ENCODE measurements at places on chromosomes 1 and 21.

DNA sequence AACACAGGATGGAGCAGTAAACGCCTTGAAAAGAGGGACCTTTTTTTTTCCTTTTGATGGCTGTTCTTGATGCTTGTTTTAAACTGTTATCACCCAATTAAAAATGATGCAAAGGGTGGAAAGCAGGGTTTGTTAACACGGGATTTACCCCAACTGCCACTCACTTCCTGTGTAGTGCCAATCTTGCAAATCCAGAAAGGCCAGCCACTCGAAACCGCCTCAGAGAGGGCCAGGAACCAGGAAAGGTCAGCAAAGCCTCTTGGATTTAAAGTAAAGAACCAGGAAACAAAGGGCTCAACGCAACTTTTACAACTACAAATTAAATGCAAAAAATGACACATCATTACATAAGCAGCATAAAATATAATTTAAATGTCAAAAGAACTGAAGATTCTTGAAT is 347.4 kb downstream of the PDE4B start:
- DNase-seq: no peak

- DNase-seq: no peak
These were observed 1.1 kb upstream of the GJB3 start for GRCh38 chr1:34779962-34780361.

DNA sequence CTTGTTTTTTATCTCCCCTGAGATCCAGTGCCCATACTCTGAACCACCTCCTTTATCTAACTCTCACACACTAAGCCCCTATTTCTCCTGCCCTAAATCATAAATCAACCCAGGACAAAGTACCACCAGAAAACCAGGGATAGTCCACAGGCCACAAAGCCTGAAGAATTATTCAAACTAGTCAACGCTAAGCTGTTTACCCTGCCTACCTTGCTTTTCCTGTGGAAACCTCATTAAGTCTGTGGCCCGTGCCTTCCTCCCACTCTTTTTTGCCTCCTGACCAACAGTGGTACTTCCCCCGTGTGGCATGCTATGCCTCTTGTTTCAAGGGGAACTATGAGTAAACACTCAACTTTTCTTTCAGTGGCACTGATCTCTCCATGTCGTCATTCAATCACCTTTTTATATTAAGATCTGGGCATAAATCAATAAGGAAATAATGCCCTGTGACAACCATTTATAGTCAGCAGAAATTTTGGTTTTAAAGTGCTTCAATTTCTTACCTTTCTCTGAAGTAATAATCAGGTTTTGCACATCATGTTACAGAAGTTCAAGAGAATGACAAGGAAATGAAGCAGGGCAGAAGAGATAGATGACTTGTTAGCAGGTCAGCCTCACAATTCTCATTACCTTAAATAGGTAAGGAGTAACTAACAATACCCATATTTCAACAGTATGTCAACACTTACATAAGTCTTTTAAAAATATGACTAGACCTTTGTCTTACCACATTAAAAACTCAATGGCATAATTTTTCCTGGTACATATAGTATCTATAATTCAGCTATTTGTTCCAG is 32.1 kb downstream of the EYA3 start:
- no peak for DNase-seq

- DNase-seq: no peak
These were observed 106.3 kb downstream of the CD247 start for GRCh38 chr1:167412072-167412471.

- no peak for DNase-seq
These were observed 919 bp downstream of the HECTD3 start for GRCh38 chr1:45009956-45010854.

DNA sequence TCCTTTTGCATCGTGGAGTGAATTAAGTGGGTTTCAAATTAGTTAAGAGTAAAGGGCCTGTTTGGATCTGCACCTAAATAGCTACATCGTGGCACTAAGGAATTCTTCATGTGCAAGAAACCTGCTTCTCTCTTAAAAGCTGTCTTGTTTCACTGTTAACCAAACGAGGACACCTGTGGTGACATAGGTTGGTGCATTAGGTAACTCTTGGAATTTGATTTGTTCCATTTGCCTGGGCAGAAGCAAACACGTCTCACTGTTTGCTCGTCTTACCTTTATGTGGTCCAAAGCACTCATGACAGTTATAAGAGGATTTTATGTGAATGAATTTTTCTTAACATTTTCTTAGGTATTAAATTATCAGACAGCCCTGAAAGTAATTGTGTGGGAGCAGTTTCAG is 60.9 kb downstream of the PRDM2 start:
- DNase-seq: no peak

- no peak for DNase-seq
These were observed 3.5 kb downstream of the PBX1 start for GRCh38 chr1:164562511-164562910.

- DNase-seq: no peak
These were observed 10.6 kb downstream of the PTPRC start for GRCh38 chr1:198649232-198649967.

DNA sequence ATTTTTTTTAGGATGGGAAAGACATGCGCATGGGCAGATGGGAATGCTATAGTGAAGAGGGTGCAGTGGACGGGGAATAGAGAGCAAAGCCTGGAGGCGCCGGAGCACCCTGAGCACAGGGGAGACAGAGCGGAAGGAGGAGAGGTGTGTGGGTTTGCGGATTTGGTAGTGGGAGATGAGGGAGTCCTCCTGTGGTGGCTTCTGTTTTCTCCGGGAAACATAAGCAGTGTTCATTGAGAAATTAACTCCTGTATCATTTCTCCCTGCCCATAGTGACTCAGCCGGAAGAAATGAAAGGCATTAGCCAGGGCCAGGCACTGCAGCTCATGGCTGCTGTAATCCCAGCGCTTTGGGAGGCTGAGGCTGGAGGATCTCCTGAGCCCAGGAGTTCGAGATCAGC is 4.7 kb upstream of the PTPRF start:
- no peak for DNase-seq

DNA sequence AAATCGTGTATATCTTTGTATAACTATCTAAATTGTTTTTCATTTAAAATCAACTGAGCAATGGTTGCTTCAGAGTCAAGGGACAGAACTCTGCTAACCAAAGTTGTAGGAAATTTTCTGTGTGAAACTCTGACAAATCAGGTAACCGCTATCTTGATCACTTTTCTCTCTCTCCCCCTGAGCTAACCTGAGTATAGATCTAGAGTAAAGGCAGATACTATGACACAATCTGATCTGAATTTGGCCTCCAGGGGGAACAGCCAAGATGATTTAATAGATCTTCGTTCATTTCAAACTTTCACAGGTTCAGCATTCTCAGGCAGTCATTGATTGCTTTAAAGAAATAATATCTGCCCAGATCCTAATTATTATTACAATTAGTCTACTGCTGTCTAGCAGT is 472.8 kb downstream of the NUF2 start:
- no peak for DNase-seq

DNA sequence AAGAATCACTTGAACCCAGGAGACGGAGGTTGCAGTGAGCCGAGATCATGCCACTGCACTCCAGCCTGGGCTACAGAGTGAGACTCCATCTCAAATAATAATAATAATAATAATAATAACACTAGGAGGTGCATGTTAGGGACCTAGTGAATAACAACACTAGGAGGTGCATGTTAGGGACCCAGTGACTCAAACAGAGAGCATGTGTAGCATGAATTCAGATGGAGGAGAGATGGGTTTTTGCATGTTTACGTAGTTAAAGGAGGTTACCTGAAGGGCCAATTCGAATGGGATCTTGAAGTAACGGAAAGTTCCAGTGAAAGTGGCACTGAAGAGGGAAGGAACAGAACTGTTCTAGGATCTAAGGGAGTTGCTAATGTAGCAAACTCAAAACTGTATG is 7.1 kb upstream of the KCNK1 start:
- DNase-seq: no peak

- no peak for DNase-seq
These were observed 59.3 kb upstream of the ABCD3 start for GRCh38 chr1:94358630-94359599.

- no peak for DNase-seq
These were observed 7.0 kb upstream of the TRIT1 start for GRCh38 chr1:39890273-39890672.

- no peak for DNase-seq
These were observed 8.8 kb upstream of the ABCB10 start for GRCh38 chr1:229567109-229567868.

GRCh38 chr21:16070207-16070651 is 340.4 kb downstream of the USP25 start:
- DNase-seq: no peak

DNA sequence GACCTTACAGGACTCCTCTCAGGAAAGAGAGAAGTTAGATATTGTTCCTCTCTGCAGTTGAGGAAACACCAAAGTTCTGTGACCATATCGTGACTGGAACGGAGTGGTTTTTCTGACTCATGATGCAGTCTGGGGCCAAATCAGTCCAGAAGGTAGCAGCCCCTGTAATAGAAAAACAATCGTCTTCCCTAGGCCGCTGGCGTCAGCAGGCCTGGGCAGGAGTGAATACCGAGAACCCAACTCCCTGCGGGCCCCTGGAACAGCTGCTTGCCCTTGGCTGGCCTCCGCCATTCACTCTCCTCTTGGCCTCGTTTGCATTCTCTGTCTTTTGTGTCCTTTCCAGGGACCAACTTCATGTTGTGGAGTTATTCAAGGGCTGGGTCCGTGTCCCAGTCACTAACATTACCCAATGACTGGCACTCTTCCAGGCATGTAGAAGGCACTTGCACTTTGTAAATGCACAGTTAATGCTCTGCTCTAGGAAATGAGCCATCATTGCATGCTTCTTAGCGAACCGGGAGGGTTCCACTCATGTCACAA is 10.9 kb upstream of the CD101 start:
- DNase-seq: no peak

- DNase-seq: no peak
These were observed 4.7 kb downstream of the ZNF326 start for GRCh38 chr1:89999628-90000027.

DNA sequence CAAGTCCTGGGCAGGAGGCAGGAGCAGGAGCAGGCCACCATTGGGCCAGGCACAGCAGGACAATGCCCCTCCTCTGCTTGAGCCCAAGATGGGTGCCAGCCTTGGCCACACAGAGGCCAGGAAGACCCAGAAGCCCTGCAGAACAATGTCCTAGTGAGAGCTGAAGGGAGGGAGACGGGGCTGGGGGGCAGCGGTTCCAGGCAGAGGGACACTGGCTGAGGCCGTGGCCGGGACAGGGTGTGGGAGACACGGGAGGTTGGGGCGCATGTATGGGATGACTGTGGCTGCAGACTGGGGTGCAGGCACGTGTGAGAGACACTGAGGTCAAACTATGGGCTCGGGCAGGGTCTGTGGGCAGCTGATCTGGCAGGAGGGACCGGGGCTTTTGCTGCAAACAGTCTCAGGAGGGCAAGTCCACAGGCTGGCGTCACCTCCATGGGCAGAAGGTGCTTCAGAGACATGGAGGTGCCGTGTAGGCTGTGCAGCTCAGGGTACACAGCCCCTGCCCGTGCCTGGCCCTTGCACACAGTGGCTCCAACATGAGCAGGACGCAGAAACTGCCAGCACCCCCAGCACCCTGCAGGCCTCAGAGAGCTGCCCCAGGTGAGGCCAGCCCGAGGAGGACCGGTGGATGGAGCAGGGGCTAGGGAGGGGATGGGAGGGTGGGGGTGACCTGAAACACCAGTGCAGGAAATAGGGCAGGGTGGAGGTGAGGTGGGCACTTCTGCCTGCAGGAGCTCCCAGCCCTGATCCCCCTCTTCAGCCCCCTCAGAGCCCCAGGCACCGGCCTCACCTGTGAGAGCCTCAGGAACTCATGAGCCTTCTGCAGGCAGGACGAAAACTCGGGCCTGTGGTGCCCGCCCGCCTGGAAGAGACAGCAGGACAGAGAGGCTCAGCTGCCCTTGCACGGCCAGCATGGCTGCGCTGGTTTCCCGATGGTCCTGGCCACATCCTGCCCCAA is 19.5 kb downstream of the LSS start:
- no peak for DNase-seq

- DNase-seq: no peak
These were observed 355.5 kb downstream of the HLX start for GRCh38 chr1:221234791-221235190.

GRCh38 chr1:55007625-55008024 is 8.9 kb downstream of the BSND start:
- no peak for DNase-seq

- no peak for DNase-seq
These were observed 6.2 kb downstream of the SH3BGRL3 start for GRCh38 chr1:26286064-26286416.

Measured in urinary bladder (tissue), 4 donors.